Hematopoietic multipotent progenitor cell treated with erythropoietin and hydrocortisone succinate and interleukin-3 and kit ligand, for 15 days (in vitro differentiated cells): ENCODE measurements at places on chromosomes 1 and 21.

GRCh38 chr1:24069817-24070216, 42.1 kb downstream of the MYOM3 start:
- no peak for DNase-seq

GRCh38 chr1:104760017-104760416, 1010.3 kb downstream of the AMY1C start:
- DNase-seq = no peak

DNA sequence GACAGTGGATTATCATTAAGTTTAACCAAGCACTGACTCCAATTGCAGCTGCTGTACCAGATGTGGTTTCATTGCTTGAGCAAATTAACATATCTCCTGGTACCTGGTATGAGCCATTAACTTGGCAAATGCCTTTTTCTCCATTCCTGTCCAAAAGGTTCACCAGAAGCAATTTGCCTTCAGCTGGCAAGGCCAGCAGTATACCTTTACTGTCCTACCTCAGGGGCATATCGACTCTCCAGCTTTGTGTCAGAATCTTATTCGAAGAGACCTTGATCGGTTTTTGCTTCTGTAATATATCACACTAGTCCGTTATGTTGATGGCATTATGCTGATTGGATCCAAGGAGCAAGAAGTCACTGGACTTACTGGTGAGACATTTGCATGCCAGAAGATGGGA, 9.5 kb upstream of the GTF2B start:
- no peak for DNase-seq

DNA sequence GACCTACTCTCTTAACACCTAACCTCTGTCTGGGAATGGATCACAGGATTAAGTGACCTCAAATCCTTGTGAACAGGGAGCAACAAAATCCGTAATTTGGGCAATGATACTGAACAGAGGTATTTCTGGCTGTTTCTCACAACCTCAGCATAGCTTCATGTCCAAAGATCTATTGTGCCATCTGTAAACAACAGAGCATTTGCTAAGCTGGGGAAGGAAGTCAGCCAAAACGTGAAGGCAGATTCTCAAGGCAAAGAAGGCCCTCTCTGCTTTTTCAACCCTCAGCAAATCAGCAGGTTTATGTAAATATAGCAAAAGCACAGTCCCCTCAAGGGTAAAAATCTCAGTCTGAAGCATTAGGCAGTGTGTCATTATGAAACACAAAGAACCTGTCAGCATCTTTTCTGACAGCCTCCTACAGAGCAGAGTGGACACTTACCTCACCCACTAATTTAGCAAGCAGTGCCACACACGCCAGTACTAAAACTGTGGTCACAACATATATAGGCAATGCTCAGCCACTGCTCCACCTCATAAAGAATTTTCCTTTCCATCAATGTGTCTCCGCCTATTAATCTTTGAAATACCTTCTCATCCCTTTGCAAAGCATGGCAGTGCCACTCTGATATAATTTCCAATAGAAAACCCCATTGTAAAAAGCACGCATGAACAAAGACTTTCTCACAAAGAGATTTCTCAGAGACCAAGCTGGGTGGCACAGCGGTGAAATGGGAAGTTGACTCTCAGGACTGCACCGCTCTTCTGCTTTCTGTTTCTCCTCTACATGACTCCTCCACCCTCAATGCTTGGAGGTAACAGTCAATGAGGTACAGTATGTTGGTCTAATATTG, 188.0 kb downstream of the RERE start:
- no peak for DNase-seq

DNA sequence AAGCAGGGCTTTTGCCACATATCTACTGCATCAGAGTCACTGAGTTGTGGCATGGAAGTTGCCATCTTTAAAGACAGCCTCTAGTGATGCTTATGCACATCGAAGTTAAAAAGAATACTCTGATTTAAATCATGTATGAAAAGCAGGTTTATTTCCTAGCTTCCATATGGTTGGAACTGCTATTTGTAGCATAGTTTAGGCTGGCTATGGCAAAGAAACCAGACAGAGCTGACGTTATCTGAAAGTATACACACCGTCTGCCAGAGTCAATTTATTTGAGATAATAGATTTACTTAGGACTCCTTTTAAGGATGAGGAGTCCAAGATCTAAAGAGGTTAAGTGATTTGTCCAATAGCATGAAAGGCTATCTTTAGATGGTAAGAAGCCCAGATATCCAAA, 536.9 kb upstream of the ADGRL4 start:
- no peak for DNase-seq

DNA sequence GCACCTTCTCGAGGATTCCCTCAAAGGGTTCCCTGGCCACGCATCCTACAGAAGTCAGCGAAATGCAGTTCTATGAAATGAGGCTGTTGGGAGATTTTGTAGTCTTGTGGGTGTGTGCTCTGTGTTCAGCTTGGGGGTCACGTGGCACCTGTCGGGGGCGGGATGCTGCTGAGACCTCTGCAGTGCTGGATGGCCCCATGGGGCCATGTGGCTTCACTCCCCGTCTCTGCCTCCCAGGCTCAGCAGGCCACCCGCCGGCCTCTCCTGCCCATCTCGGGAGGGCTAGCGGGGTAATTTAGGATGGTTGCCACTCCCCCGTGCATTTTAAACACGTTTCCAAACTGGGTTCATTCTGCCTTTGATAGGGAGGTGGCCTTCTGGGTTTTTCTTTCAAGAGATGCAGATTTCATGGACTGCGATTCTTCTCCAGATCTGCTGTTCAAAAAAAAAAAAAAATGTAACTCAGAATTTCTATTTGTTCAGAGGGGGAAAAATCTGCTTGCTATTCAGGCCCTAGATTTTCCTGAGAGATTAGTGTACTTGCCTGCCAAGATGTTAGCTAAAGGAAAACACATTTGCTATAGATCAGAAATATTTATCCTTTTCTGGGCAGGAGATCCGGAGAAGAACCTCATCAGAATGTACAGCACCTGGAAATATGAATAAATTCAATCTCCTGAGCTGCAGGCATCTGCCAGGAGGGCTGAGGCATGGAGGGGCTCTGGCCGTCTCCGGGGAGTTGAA, 277.2 kb upstream of the VAMP3 start:
- no peak for DNase-seq

GRCh38 chr21:45152265-45152746, 77.9 kb downstream of the ADARB1 start:
- peak; percentile 59 for DNase-seq

GRCh38 chr1:39698568-39698967, 7.3 kb upstream of the HPCAL4 start:
- DNase-seq = no peak

GRCh38 chr1:208136459-208137182, 107.6 kb downstream of the PLXNA2 start:
- no peak for DNase-seq

- no peak for DNase-seq
Measured at GRCh38 chr1:246020211-246020954, 486.7 kb downstream of the SMYD3 start.

- no peak for DNase-seq
Measured at GRCh38 chr1:186518395-186518794, 57.5 kb upstream of the PDC start.

DNA sequence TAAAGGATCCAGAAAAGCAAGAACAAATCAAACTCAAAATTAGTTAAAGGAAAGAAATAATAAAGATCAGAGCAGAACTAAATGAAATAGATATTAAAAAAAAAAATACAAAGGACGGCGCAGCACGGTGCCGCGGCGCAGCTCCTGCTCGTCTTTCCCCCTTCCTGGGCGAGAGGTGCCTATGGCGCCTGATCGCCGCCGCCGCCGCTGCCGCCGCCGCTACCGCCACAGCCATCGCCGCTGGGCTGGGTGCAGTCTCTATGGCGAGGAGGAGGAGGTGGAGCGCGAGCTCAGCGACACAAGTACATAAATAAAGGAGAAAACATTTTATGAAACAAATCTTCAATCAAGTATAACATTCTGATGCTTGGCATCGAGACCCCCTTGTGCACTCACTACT, 77.6 kb upstream of the VANGL1 start:
- no peak for DNase-seq

DNA sequence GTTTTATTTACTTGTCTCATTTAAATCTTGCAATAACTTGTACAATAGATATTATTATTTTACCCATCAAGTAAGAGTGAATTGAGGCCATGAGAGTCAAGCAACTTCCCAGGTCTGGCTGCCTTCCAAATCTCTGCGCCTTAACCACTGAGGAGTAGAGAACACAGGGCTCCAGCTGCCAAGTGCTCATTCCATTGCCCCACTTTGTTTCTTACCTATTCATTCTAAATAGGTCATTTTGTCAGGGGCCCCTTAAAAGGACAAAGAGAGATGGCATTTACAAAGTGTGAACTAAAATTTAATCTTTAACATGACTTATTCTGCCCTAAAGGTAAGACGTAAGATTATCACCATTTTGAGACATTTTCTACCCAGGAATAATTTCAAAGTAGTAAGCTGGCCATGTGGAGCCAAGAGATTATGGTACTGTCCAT, 3.5 kb downstream of the PPP1R15B start:
- DNase-seq = peak; percentile 70

- no peak for DNase-seq
Measured at GRCh38 chr1:165840423-165840822, 13.0 kb downstream of the UCK2 start.

- no peak for DNase-seq
Measured at GRCh38 chr1:63746129-63746864, 27.5 kb upstream of the ROR1 start.

- peak; percentile 14 for DNase-seq
Measured at GRCh38 chr1:23979387-23979880, 693 bp downstream of the SRSF10 start.

- DNase-seq = peak; percentile 22
Measured at GRCh38 chr1:43582162-43582566, 51.5 kb downstream of the PTPRF start.

- no peak for DNase-seq
Measured at GRCh38 chr1:85484264-85484663, 19.3 kb upstream of the DDAH1 start.

- no peak for DNase-seq
Measured at GRCh38 chr1:168441745-168442144, 102.1 kb downstream of the XCL2 start.

GRCh38 chr1:233412812-233413211, 85.3 kb downstream of the MAP3K21 start:
- DNase-seq = no peak

- no peak for DNase-seq
Measured at GRCh38 chr1:183582021-183582713, 8.1 kb downstream of the NCF2 start.

GRCh38 chr1:91601554-91602376, 101.1 kb downstream of the CDC7 start:
- no peak for DNase-seq

- DNase-seq = no peak
Measured at GRCh38 chr1:182226618-182227017, 165.0 kb downstream of the GLUL start.

DNA sequence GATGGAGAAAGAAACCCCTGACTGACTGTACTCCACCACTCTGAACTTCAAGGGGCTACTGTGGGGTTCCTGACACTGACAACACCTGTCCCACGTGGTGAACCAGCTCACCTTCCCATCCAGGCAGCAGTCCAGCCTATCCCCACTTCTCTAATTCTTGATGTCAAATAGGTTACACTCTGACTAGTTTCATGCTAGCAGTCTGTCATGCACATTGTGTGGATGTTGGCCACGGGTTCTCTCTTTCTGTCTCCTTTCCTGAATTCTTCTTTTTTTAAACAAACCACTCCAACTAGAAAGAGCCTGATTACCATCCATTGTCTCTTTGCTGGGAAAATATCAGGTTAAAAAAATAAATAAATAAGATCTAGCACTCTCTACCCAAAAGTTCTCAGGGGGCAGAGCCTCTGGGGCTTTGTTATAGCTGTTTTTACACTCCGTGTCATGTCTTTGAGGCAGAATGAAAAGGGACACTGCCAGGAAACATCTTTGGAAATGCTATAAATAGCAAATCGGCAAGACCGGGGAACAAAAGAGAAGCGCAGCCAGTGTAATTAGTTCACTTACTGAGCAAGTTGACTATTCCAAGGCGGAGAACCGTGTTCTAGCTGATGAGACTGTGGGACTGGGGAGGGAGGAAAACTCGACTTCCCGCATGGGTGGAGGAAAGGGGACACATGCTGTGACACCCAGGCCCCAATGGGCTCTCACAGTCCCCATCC, 356.1 kb downstream of the OMA1 start:
- DNase-seq = no peak

DNA sequence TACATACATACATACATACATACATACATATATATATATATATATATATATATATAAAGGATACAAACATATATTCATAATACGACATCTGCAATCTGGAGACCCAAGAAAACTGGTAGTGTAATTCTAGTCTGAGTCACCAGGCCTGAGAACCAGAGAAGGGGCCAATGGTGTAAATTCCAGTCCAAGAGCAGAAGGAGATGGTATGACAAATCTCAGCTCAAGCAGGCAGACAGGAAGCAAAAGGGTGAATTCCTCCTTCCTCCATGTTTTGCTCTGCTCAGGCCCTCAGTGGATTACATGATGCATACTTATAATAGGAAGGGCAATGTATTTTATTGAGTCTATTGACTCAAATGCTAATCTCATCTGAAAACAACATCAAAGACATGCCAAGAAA, 1060.4 kb upstream of the TMPRSS15 start:
- no peak for DNase-seq

DNA sequence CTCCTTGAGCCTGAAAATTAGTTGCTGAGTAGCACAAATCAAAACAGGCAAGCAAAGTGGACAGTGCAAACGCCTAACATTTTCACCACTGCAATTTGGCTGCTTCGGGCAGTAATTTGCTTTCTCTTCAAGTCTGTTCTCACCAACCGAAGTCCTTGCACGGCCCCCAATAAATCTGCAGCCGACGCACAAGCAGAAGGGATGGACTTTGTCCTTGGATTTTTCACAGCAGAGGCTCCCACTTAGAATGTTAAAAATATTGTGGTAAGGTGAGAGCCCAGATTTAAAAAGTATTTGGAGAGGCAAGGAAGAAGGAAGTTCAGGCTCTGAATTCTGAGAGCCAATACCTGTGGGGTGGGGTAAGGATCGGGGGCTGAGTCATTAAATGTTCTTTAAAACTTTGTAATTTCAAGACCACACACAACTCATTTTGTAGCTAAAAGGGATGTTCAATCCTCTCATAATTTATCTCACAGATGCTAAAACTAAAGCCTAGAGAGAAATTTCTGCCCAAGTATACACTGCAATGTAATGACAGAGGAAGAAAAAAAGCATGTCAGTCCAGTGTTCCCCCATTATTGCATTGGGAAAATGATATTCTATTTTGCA, 6.2 kb downstream of the CD247 start:
- no peak for DNase-seq

GRCh38 chr1:87000460-87000859, 86.0 kb downstream of the HS2ST1 start:
- no peak for DNase-seq

DNA sequence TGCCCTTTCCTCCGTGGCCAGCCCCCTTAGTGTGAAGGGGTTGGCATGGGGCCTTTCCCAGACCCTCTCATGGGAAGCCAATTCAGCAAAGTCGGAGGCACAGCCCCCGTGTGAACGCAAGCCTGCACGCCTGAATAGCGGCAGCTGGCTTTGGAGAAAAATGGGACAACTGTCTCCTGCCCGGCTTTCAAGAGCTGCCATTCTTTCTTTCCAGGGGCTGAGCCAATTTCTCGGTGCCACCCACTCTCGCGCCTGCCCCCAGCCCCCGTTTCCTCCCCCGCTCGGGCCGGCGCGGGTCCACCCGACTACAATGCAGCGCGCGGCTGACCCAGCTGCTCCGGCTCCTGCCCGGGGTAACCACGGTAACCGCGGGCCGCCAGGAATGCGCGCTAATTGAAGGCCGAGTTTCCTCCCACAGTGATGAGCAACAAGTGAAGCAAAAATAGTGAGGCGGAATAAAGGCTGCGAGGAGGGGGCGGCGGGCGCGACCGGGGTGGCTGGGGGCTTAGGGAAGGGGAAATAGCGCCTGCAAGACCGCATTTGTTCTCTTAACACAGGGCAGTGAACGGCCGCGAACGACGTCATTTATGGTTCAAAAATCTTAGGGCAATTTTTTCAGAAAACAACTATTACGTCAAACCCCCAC, 27.8 kb downstream of the ILDR2 start:
- DNase-seq = no peak
